ENCODE measurements at places on chromosomes 12 and 14.

- no peak for DNase-seq
Observed at GRCh38 chr12:95700316-95700785, 90.2 kb downstream of the NTN4 start.

- no peak for DNase-seq
Observed at GRCh38 chr12:80946591-80946990, 8.9 kb upstream of the LIN7A start.

GRCh38 chr14:61459229-61459628 lies 137.8 kb downstream of the PRKCH start:
- no peak for DNase-seq

GRCh38 chr14:87199381-87199780 lies 793.6 kb downstream of the GALC start:
- DNase-seq: no peak

DNA sequence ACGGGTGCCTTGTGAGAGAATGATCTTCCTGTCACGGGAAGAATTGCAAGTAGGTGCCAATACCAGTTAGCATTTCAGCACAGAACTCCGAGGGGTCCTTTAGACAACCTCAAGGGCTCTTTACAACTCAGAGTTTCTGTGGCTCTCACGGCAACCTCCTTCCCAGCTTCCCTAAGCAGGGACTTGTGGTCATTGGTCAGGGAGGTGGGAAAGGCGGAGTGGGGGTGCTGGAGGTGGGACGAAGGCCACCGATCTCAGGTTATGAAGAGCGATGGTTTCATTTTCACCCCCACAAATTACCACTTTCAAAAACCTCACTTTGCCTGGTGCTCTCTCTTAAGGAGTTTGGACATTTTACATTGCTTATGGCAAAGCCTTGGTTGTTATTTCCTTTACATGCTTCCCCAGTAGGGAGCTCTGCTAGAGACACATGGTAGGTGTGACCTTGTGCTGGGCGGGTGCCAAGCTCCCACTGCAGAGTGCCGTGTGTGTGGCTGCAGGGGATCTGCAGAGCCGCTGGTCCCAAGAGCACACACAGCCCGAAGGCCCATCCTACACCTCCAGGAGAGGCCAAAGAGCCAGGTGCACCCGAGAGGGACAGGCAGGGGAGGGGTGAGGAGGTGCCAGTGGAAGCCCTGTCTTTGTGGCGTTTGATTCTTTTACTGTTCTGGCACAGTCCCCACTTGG lies 21.4 kb downstream of the BCL2L14 start:
- DNase-seq: no peak

DNA sequence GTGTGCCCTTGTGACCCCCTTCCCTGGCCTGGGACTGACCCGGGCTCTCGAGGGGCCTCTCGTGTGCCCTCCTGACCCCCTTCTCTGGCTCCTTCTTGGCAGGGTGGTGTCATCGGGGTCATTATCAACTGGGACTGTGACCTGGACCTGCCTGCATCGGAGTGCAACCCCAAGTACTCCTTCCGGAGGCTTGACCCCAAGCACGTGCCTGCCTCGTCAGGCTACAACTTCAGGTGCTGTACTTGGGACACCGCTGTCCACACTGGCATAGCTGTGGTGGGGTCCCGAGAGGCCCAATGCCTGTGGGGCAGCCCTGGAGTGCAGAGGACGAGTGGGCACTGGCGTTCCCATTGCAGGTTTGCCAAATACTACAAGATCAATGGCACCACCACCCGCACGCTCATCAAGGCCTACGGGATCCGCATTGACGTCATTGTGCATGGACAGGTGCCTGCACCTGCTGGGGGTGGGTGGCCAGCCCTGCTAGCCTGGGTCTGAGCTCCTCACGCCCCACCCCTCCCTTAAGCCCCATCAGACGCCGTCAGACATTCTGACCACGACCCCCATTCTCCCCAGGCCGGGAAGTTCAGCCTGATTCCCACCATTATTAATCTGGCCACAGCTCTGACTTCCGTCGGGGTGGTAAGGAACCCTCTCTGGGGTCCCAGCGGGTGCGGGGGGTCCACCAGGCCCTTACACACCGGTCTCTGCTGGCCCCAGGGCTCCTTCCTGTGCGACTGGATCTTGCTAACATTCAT lies 2.5 kb downstream of the P2RX2 start:
- no peak for DNase-seq

DNA sequence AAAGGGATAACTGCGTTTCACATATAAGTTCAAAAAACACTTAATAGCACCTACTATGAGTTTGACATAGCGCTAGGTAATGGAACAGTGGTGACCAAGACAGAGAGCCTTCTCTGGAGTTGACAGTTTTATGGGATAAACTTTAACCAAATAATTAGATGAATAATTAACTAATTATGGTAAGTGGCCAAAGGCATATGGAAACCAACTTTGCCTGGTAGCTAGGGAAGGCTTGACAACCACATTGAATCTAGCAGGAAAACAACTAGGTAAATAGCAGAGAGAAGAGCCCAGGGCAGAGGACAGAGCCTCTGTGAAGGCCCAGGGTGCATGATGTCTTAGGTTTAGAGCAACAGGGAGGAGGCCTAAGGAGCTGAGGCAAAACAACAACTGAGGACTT lies 52.1 kb downstream of the DUSP16 start:
- no peak for DNase-seq

DNA sequence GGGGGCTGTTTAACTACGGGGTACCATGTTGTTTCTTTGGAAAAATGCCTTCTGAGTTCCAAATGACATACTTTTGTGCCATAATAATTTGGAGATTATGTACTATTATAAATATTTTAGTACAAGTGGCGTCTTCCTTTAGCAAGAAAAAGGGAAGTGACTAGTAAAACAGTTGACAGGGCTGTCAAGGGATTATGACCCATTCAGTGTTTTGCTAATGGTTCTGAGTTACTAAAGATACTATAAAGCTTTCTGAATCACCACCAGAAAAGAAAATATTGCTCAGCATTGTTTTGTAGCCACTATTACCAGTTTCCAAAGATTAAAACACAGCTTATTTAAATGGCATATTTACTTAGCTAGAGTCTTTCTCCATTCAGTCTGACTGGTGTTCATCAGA lies 334.9 kb downstream of the SNAPC1 start:
- no peak for DNase-seq

GRCh38 chr12:4742416-4742970 lies 22.3 kb downstream of the GALNT8 start:
- no peak for DNase-seq

- DNase-seq: no peak
Observed at GRCh38 chr12:75698052-75698451, 186.6 kb upstream of the KRR1 start.

DNA sequence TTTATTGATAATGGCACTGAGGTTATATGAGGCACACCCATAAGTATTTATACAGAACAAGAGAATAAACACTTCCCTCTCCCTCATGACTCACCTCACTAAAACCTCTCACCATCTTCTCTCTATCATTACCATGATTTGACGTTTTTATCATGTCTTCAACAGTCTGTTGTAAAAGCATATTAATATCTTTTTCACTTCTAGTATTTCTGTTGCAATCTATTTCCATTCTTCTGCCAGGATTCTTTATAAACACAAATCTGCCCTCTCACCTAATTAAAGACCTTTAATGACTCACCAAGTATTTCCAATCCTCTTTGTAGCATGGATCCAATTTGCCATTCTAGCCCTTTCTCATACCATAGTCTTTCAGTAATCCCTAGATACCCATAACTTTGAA lies 527.7 kb downstream of the SLC16A7 start:
- DNase-seq: no peak

DNA sequence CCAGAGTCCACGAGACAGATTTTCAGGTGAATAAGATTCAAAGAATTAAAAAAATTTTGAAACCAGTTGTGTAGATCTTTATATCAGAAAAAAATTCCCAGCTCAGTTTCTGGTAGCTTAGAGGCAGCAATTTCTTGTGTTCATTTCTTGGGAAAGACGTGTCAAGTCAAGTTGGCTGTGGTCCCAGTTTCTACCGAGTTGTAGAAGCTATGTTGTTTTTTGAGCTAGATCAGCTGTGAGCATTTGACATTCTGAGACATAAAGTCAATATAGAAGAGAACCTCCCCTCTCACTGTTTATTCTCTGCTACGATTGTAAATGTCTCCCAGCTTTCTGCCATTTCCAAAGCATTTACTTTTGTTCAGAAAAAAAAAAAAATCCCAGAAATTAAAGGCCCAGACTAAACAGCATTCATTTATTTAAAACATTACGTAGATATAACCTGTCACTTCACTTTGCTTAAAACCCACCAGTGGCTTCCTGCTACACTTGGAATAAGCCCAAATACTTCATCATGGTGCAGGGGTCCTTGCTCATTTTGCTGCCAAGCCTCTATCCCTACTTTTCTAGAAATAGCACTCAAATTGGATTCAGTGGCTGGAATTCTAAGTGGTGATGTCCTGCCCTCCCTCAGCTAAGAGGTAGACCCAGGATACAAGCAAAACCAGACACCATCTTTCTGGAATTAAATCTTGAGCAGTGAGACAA lies 20.6 kb upstream of the PYGL start:
- no peak for DNase-seq

GRCh38 chr12:75374971-75375370 lies 15.9 kb upstream of the GLIPR1L2 start:
- DNase-seq: no peak

GRCh38 chr12:47121146-47121545 lies 41.4 kb upstream of the AMIGO2 start:
- no peak for DNase-seq

GRCh38 chr12:131033486-131033885 lies 79.8 kb downstream of the ADGRD1 start:
- DNase-seq: no peak

DNA sequence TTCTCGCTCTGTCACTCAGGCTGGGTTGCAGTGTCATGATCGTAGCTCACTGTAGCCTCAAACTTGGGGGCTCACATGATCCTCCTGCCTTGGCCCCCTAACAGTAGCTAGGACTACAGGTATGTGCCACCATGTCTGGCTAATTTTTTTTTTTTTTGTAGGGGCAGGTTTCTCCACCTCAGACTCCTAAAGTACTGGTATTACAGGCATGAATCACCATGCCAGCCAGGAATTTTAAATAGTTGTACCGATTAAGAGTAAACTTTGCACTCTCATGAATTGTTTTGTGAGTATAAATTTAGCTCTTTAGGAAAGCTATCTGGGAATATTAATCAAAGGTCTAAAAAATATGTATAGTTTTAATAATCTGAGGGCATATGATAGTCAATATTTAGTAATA lies 25.5 kb downstream of the YEATS4 start:
- DNase-seq: no peak

- DNase-seq: no peak
Observed at GRCh38 chr12:22821985-22822384, 197.0 kb downstream of the ETNK1 start.

GRCh38 chr12:30825341-30825740 lies 70.6 kb upstream of the CAPRIN2 start:
- DNase-seq: no peak

DNA sequence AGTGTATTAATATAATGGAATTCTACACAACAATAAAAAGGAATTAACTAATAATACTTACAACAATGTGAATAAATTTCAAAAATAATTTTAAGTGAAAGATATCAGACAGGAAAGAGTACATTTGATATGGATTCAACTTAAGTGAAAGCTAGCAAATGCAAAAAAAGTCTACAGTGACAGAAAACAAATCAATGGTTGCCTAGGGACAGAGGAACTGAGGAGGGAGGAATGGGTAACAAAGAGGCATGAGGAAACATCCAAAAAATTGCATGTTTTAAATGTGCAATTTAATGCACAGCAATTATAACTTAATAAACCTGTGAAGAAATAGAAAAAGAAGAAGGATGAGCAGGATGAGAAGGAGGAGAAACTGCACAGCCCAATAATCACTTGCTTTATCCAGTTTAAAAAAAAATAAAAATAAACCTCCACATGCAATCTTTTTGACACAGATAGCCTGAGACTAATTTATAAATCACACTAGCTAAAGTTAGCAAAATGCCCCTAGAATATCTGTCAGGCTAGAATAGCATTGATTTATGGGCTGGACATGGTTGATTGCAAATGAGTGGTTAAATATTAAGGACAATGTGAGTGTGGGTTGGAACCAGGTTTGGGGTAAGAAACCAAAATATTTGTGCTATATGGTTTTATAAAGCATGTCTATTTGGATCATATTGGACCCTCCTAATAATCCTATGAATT lies 1089.1 kb downstream of the TRHDE start:
- DNase-seq: no peak

DNA sequence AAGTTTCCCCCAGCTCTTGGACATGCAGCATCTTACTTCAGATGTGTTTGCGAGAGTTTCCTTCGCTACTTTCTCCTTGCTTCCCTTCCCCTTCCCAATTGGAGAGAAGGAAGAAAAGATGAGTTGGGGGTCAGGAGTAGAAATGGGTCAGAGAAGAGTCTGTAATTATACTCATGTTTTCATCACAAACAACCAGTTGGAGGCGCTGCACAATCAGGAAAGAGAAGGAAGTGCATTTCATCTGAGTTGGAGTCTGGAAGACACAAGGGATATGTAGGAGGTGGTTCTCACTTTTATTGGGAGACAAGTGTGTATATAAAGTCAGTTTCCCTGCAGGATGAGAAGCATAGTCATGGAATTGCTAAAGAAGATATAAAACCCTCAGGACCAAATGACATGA lies 31.3 kb upstream of the VSX2 start:
- no peak for DNase-seq

GRCh38 chr14:67806246-67806645 lies 10.1 kb downstream of the ZFYVE26 start:
- no peak for DNase-seq

- DNase-seq: no peak
Observed at GRCh38 chr14:50932156-50932555, 12.1 kb downstream of the PYGL start.

DNA sequence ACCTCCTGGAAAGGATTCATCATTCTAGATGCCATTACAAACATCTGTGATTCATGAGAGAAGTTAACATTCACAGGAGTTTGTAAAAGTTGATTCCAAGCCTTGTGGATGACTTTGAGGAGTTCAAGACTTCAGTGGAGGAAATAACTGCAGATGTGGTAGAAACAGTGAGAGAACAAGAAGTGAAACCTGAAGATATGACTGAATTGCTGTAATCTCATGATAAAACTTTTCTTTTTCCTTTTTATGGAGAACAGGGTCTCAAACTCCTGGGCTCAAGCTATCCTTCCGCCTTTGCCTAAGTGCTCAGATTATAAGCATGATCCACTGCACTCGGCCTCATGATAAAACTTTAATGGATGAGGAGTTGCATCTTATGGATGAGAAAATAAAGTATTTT lies 64.5 kb upstream of the GTF2A1 start:
- DNase-seq: no peak

DNA sequence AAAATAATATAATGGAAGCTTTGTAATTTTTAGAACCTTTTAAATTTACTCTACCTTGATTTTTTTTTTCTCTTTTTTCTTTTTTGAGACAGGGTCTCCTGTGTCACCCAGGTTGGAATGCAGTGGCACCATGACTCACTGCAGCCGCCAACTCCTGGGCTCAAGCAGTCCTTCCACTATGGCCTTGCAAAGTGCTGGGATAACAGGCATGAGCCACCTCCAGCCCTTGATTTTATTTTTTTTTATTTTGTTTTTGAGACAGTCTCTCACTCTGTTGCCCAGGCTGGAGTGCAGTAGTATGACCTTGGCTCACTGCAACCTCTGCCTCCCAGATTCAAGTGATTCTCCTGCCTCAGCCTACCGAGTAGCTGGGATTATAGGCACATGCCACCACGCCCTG lies 65.3 kb upstream of the TRAF3 start:
- DNase-seq: no peak

GRCh38 chr12:53965281-53966084 lies 7.4 kb upstream of the HOXC11 start:
- no peak for DNase-seq

GRCh38 chr12:118237052-118237665 lies 101.2 kb downstream of the PEBP1 start:
- no peak for DNase-seq
